ENCODE measurements at places on chromosomes 6 and 20. TPM values are rescaled to one million over a fixed set of nuclear protein-coding genes. Genes with fewer than 3 reads are reported as not detected.

DNA sequence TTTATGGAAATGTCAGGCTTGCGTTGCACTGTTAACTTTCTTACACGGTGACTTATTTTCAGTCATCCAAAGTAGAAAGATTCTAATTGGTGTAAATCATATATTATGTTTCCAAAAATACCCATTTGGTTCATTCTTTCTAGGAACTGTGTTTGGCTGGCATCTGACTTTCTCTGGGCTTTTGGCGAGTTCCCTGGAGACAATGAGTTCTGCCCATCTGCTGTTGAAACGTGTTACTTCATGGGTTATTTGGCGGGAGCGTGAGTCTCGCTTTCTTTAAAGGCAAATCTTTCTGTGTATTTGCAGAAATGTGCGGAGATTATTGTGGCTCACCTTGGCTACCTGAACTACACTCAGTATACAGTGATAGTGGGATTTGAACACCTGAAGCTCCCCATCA is 29.5 kb downstream of the TMEM181 start:
- no peak for DNase-seq

DNA sequence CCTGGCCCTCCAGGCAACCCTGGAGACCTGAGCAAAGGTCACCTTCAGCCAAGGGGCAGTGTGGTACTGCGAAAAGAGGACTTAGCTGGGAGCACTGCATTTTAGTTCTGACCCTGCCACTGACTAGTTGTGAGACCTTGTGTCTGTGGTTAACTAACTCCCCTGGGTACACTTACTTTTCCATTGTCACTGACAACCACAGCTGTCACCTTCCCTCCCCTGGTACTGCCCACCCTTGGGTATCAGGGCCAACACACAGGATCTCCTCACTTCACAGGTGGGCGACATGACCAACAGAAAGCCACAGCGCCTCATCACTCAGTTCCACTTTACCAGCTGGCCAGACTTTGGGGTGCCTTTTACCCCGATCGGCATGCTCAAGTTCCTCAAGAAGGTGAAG is 21.6 kb upstream of the GNRH2 start:
- DNase-seq = peak; percentile 26

- peak; percentile 56 for DNase-seq
Measured at GRCh38 chr20:10715035-10715434, 41.2 kb upstream of the JAG1 start.

DNA sequence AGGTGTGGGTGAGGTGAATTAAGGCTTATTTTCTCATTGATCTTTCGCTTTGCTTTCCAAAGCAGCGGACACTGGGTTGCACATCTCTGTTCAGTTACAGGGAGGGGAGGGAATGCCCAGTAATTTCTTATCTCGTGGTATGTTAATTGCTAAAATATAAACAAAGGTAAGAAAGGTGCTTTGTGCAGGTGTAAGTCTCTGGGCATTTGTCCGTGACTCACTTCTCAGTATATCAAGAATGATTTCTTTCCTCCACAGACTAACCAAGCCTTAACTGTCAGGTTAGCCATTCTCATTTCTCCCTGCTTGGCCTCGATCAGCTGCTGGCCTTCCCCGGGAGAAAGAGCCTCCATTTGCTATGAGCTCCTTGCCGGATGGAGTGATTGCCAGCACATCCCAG is 862.1 kb downstream of the KIF16B start:
- DNase-seq = no peak

GRCh38 chr6:7976485-7977056 is 66.0 kb upstream of the TXNDC5 start:
- no peak for DNase-seq

GRCh38 chr6:40321616-40322015 is 265.5 kb downstream of the LRFN2 start:
- DNase-seq = peak; percentile 6

DNA sequence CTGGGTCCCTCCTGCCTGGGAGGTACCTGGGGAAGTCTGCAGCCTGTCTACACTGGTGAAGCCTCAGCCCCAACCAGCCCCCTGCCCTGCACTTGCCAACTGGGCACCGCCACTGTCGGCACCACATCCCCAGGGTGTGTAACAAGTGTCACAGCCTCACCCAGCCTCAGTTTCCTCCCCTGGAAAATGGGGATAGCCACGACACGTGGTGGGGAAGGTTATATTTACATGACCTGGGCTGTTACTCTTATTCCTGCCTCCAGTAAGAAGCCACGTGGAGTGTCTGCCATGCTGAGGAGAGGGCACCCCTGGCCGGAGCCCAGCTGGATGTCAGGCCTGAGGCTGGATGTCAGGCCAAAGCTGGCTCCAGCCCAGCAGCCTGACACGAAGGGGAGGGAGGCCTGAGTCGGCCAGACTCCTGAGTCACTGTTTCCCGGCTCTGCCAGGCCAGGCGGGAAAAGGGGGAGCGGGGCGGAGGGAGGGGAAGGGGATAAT is 44.9 kb downstream of the SNAI1 start:
- peak; percentile 99 for DNase-seq

- DNase-seq = peak; percentile 89
Measured at GRCh38 chr6:117483004-117483644, 650 bp downstream of the DCBLD1 start.

CRISP3 gene
- total RNA-seq = not detected

C6orf52 gene
- total RNA-seq = not detected

CAGE1 gene
- total RNA-seq = under 0.01 TPM

COL9A1 gene
- total RNA-seq = not detected

PPP1R14C gene
- 3.6 TPM for total RNA-seq

CFAP206 gene
- total RNA-seq = 0.88 TPM

HFE gene
- 15.9 TPM for total RNA-seq

All from osteoblast (primary cell).